ENCODE measurements at places on chromosomes 11 and 22. TPM values are rescaled to one million over a fixed set of nuclear protein-coding genes. Genes with fewer than 3 reads are reported as not detected.

Gene TREH
- not detected for total RNA-seq

DNA sequence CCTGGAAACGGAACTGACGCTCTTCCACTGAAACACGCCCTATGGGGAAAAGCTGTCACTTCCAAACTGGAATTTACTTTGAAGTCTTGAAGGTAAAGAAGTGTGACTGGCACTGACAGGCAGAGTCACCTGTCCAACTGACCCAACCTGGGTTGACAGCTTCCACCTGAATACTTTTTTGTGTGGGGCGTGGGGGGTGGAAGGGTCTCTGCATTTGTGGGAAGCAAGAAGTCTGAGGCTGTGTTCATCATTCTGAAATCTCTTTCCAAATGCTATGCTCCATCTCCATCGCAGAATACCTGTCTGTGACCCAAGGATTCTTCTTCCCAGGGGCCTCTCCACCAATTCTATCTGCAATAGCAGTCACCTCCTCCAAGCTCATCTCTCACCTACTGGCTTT is 7.8 kb downstream of the IFT27 start:
- H3K36me3 ChIP-seq = no peaks in the 10 kb centered on the region
- no peaks in the 10 kb centered on the region for H3K4me1 ChIP-seq
- no peak overlapping the region for H3K27ac ChIP-seq
- no peaks in the 10 kb centered on the region for H3K27me3 ChIP-seq
- no peak overlapping the region for H3K4me3 ChIP-seq

Gene MRGPRF
- total RNA-seq = not detected

GRCh38 chr22:47695176-47695575 is 932.7 kb downstream of the TBC1D22A start:
- H3K4me3 ChIP-seq = no peak overlapping the region
- H3K27ac ChIP-seq = no peak overlapping the region
- no peaks in the 10 kb centered on the region for H3K27me3 ChIP-seq
- H3K4me1 ChIP-seq = no peaks in the 10 kb centered on the region
- DNase-seq = no peak

DNA sequence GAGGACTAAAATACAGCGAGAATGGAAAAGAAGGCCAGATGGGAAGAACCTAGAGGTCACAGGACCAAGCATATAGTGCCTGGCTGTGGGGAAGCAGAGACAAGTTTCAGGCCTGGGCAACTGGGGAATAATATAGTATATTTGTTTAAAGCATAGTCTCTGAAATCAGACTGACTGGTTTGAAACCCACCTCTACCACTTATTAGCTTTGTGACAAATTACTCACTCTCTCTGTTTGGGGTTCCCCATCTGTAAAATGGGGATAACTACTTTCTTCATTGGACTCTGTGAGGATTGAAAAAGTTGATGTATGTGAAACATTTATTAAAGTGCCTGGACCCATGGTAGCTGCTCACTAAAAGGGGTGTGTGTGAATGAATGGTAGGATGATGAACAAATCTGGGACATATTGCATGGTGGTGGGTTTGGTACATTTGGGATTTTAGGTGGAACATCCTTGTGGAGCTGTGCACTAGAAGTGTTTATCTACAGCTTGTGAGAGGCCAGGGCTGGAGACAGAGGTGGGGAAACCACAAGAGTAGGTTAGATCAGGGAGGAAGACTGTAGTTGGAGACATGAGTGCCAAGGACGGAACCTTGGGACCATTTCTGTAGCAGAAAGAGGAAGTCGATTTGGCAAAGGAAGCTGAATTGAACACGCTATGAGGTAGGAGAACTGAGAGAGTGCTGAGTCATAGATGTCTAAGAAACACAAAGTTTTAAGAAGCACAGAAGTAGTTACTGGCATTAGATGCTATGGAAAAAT is 52.6 kb downstream of the SWAP70 start:
- H3K4me3 ChIP-seq = no peak overlapping the region
- H3K36me3 ChIP-seq = peaks cover 5% of the 10 kb centered on the region
- DNase-seq = no peak

Gene CALCA
- not detected for total RNA-seq

- H3K36me3 ChIP-seq = no peaks in the 10 kb centered on the region
- H3K4me1 ChIP-seq = no peaks in the 10 kb centered on the region
- DNase-seq = no peak
- H3K27ac ChIP-seq = no peak overlapping the region
- H3K27me3 ChIP-seq = no peaks in the 10 kb centered on the region
These were observed 73.0 kb upstream of the PHF21B start for GRCh38 chr22:45082795-45083194.

DNA sequence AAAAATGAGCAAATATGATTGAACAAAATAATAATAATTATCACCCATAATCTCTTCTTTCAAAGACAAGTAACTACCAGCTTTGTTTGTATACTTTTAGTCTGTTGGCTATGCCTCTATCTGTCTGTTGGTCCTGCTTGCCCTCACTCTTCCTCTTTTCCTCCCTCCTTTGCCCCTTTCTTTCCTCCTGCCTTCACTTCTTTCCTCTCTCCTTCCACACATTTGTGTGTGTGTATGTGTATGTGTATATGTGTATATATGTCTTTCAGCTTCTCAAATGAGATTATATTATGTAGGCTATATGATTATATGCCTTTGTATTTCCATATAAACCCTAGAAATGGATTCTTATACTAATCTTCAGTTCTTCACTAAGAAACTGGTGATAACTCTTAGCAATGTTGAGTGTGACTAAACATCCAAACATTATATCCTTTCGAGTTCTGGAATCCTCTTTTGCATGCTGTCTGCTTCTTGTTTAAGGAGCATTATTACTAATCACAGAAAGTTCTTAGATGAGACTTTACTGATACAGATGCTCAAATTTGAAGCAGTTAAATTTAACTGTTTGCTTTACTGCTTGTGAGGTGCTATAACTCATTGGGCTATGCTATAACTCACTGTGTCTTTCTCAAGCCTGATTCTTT is 219.1 kb downstream of the TMEM135 start:
- H3K27me3 ChIP-seq = no peaks in the 10 kb centered on the region
- H3K4me3 ChIP-seq = no peak overlapping the region
- H3K4me1 ChIP-seq = peaks cover 2% of the 10 kb centered on the region
- no peak for DNase-seq

Gene GPHA2
- not detected for total RNA-seq

DNA sequence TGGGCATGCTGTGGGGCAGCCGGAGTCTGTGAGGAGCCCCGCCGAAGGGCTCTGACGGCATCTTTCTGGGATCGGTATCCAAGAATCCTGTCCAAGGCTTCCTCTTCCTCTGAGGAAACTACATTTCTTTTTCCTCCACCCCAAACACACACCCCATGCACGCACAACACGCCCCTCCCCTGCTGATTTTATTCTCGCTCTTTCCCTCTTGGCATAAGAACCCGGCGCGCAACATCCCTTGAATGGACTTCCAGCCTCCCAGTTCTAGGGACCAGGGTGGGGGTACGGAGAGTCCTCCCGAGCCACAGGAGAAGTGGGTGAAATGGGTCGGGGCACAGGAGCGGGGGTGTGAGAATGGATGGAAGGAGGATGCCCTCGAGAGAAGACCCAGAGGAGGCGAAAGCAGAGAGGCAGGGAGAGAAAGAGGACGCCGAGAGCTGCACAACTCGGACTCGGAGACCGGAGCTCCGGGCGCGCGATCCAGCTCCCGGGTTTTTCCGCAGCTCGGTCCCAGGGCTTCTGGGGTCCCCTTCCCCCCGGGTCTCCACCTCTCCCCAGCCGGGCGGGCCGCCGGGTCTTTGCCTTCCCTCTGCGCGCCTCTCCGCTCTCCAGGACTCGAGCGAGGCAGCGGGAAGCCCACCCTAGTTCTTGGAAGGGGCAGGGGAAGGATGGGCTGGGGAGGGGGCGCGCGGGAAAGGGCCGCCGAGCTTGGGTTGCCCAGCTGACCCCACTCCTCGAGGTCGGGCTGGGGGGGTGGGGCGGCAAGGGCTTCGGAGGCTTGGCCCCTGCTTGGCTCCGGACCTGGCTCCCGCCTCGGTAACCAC is 1.5 kb upstream of the LARGE1 start:
- peak overlapping the region; percentile 61 for H3K4me3 ChIP-seq
- peaks cover 4% of the 10 kb centered on the region for H3K27me3 ChIP-seq
- no peaks in the 10 kb centered on the region for H3K36me3 ChIP-seq

Gene VWCE
- 0.57 TPM for total RNA-seq

DNA sequence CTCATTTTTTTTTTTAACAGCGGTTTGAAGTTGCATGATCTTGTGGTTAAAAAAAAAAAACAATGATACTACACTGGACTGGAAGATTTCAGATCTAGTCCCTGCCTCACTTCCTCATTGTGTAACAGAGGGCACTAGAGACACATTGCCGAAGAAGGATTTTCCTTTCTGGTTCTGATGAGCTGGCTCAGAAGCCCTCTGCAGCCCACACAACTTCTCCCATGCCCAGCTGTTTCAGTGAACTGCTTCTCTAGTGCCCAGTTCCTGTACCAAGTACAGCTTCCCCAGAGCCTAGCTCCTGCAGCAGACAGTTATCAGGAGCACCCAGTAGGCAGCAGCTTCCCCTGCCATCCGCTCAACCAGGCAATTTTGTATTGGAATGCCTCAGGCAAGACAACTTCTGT is 29.5 kb upstream of the ANO5 start:
- no peaks in the 10 kb centered on the region for H3K4me1 ChIP-seq
- H3K36me3 ChIP-seq = no peaks in the 10 kb centered on the region
- no peak overlapping the region for H3K27ac ChIP-seq
- H3K27me3 ChIP-seq = no peaks in the 10 kb centered on the region

GRCh38 chr11:46664612-46665011 is 35.8 kb downstream of the ARHGAP1 start:
- no peaks in the 10 kb centered on the region for H3K27me3 ChIP-seq
- no peak overlapping the region for H3K4me3 ChIP-seq
- peaks cover under 1% of the 10 kb centered on the region for H3K4me1 ChIP-seq
- H3K27ac ChIP-seq = no peak overlapping the region

DNA sequence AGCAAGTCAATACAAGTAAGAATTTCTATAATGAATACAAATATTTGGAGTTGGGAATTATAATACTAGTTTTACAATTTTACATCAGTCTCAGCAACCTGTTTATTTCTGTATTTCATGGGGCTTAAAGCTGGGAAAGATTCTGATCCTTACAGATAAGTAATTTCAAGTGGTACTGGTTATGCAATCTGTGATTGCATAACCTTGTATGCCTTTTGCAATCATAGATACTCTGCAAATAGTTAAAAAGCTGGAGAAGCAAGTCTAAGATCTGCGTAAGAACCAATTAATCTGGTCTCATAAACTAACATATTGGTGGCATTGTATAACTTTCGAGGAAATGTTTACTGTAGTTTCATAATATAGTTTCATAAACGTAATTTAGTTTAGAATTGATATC is 198.3 kb upstream of the PGR start:
- H3K36me3 ChIP-seq = no peaks in the 10 kb centered on the region
- no peak overlapping the region for H3K4me3 ChIP-seq
- no peaks in the 10 kb centered on the region for H3K27me3 ChIP-seq
- H3K4me1 ChIP-seq = no peaks in the 10 kb centered on the region
- H3K27ac ChIP-seq = no peak overlapping the region
